ENCODE measurements at places on chromosomes 11 and 22.
A peak's percentile ranks its signal among the peaks of the same experiment; 100 is the strongest.

- no peak for ATAC-seq
These were observed 37.1 kb downstream of the SIK2 start for GRCh38 chr11:111639226-111639925.

DNA sequence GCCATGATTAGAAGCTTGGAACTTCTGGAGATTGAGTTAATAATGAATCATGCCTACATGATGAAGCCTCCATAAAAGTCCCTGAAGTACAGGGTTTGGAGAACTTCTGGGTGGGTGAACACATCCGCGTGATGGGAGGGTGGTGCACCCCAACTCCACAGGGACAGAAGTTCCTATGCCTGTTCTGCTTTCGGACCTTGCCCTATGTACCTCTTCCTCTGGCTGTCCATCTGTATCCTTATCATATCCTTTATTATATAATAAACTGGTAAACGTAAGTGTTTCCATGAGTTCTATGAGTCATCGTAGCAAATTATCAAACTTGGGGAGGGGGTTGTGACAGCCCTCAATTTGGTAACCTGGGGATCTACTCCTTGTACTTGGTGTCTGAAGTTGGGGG lies 60.2 kb downstream of the ADM start:
- ATAC-seq, result no peak

DNA sequence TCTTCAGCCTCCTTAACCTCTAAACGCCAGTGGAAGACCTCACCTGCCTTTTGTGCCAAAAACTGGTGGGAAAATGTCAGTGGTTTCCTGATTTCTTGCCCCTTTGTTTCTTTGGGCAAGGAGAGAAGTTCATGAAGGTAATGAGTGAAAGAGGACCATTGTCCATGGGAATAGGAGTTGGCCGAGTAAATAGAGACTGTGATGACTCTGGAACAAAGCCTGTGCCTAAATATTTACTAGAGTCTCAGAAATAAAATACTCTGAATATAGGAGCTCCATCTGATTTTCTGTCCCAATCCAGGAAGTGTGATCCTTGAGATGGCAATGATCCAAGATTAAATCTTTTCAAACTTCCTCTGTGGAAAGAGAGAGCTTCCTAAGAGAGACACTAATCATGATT lies 12.0 kb downstream of the SLC5A1 start:
- no peak for ATAC-seq

- no peak for ATAC-seq
These were observed 48.9 kb downstream of the LMO2 start for GRCh38 chr11:33843018-33843417.

DNA sequence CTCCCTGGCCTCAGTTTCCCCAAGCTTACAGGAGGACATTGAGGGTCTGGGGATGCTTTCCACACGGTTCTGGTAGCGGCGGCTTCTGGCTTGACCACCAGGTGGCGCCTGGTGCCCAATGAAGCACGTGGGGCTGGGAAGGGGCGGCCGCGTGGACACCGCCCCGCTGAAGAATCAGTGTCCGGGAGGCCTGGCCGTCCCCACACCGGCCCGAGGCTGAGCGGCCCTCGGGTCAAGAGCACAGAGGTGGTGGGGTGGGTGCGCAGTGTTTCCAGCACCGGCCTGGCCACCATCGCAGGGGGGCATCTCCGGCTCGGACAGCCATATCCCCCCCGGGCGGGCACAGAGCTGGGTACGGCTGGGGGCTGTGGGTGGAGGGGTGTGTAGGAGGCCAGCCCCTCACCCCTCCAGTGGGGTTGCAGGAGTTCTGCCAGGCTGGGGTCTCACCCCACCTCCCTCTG lies 27.8 kb upstream of the PPARA start:
- peak; percentile 6 for ATAC-seq

DNA sequence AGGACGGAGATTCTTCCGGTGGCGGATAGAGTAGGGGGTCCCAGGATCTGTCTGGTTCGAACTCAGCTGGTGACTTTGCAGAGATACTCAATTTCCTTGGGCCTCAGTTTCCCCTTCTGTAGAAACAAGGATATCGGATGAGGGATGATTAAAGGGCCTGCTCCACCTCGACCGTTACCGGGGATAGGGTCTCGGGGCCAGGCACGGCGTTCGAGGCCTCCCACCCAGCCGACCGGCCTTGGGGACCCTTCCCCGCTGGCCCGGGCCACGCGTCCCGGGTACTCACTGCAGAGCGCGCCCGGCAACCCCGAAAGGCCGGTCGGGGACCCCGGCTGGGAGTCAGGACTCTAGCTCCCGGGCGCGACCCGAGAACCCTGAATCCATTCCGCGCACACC lies 321 bp downstream of the RHBDD3 start:
- no peak for ATAC-seq

- peak; percentile 12 for ATAC-seq
These were observed 759 bp downstream of the AP2A2 start for GRCh38 chr11:926341-926916.

DNA sequence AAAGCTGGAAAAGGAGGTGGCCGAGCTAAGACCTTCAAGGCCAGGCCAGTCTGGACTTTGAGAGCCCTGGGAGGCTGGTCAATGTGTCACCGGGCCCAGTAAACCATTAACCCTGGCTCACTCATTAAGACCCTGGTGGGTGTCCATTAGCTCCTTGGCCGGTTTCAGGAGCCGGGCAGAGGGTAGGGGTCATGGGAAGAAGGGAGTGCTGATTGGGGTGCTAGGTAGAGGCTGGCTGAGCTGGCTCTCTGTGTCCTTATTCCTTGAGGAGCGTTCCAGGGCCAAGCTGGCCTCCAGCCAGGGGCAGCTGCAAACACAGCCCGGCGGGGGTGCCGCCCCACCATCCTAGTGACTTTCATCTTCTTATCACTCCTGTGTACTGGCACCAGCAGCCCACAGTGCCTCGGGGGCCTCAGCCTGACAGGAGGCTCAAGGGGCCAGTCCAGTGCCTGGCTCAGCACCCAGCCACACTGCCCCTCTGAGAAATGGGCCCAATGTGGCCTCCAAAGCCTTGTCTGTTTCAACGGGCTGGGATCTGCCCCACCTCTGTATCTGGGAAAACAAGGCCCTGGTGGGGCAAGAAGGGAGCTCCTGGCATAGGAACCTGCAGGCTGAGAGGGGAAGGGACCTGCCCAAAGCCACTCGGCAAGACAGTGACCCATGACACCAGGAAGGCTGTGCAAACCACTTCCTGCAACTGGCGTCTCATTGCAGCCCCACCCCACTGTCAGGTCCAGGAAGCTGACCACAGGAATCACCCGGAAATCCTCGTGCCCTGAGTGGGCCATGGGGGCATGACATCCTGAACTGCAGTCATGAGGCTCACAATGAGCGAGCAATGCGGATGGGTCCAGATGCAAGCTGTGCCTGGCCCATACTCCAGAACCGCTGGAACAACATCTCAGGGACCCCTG lies 15.1 kb upstream of the RGL4 start:
- ATAC-seq, result peak; percentile 37

- no peak for ATAC-seq
These were observed 68.5 kb downstream of the SBF2 start for GRCh38 chr11:10225553-10225952.

- no peak for ATAC-seq
These were observed 32.0 kb downstream of the APLP2 start for GRCh38 chr11:130101661-130102060.

- ATAC-seq, result no peak
These were observed 451.5 kb upstream of the FAT3 start for GRCh38 chr11:91773090-91773489.

DNA sequence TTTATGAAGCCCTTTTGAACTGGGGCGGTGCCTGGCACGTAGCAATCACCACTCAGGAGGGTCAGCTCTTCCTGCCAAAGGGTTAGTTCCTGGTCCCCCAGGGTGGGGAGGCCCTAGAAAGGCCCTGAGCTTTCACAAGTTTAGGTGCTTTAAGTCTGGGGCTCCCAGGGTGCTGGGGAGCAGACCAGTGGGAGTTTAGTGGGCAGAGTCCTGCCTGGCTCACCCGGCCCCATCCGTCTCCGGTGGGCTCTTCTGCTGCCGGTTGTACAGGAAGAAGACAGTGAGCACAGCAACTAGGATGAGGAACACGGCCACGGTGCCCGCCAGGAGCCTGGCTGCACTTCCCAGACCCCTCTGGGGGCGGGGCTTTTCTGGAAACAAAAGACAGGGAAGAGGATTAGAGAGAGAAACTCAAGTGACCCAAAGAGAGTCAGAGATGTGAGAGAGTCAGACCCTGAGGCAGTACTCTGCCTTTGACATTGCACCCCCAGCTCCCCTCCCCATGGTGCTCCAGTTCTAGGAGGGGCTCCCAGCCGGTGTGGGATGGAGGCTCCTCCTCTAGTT lies 89.3 kb downstream of the NECTIN1 start:
- no peak for ATAC-seq

DNA sequence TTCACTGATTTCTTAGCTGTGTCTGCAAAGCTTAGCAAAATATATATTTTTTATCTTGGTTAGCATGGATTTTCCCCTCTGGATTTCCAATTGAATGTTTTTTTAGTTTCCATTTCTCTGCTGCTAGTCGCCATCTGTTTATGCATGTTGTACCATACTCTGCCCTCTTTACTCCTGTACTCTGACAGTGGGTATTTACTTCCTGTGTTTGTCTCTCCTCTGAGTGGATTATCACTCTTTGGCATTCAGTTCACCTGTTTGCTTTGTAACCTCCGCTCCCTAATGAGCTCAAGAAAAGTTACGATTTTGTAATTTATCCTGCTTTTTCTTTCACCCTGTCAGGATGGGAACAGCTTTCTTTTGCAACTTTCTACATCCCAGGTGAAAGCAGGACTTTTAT lies 59.1 kb downstream of the PDHX start:
- no peak for ATAC-seq

DNA sequence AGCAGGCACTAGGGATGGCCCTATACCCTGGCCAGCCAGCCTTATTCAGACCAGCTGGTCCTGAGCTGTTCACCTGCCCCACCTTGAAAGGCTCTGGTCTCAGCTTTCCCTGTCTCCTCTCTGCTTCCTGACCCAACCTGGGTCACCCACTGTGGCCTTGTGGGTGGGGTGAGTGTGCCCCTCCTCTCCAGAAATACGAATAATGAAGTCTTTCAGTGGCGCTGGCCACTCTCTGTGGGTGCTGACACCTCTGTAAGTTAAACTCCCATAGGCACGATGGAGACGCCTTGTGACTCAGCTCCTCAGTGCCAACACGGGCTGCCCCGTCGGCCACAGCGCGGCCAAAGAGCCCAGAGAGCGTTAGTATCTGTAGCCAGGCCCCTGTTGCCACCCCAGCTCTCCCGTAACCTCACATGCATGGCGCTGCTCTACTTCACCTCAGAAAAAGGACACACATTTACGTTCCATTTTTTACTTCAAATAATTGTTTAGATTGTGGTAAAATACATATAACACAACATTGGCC lies 74.6 kb upstream of the SEPTIN5 start:
- ATAC-seq, result no peak
